ENCODE measurements at places on chromosomes 11 and 22. TPM values are rescaled to one million over a fixed set of nuclear protein-coding genes. Genes with fewer than 3 reads are reported as not detected.

DNA sequence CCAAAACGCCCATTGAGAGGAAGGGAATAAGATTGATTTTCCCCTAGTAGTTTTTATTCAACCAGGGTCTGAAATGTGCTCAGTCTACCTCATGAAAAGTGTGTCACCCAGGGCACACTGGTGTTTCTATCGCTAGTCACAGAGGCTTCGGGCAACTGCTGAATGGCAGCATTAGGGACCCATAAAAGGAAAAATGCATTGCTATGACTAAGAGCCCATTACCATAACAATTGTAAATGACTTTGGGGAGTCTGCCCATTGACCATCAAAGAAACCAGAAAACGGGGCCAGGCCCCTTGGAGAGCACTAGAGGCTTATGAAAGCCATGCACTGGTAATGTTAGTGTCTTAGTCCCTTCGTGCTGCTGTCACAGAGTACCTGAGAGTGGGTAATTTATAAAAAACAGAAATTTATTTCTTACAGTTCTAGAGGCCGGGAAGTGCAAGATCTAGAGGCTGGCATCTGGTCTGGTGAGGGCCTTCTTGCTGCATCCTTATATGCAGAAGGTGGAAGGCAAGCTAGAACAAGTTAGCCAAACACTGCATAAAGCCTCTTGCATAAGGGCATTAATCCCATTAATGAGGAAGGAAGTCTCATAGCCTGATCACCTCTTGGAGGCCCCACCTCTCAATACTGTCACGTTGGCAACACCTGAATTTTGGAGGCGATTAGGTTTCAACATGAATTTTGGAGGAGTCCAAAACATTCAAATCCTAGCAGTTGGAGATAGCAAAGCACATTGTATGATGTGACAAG, 306.7 kb downstream of the ST3GAL4 start:
- peak; percentile 10 for DNase-seq

- no peak for DNase-seq
Observed at GRCh38 chr11:131354251-131354701, 16.1 kb upstream of the NTM start.

DNA sequence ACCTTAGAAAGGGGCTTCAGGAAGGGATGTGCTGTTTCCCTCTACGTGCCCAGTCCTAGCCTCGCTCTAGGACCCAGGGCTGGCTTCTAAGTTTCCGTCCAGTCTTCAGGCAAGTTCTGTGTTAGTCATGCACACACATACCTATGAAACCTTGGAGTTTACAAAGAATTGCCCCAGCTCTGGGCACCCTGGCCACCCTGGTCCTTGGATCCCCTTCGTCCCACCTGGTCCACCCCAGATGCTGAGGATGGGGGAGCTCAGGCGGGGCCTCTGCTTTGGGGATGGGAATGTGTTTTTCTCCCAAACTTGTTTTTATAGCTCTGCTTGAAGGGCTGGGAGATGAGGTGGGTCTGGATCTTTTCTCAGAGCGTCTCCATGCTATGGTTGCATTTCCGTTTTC, 2.2 kb upstream of the TAGLN start:
- no peak for DNase-seq

DNA sequence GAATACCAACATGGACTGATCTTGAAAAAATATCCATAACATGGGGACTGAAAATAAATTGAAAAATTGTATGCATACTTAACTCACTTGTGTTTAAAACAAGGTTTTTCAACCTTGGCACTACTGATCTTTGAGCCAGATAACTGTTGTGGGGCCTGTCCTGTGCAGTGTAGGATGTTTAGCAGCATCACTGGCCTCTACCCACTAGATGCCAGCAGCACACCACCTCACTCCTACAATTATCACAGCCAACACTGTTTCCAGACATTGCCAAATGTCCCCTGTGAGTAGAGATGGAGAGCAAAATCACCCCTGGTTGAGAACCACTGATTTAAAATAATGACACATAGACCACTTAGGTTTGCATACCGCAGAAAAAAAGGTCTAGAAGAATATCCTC, 45.0 kb upstream of the SLC1A2 start:
- no peak for DNase-seq

- no peak for DNase-seq
Observed at GRCh38 chr11:17750013-17750800, 15.6 kb downstream of the KCNC1 start.

The CNTF gene
- total RNA-seq, result 2.7 TPM

- DNase-seq, result no peak
Observed at GRCh38 chr11:45162916-45163879, 16.8 kb downstream of the PRDM11 start.

The HOATZ gene
- not detected for total RNA-seq

DNA sequence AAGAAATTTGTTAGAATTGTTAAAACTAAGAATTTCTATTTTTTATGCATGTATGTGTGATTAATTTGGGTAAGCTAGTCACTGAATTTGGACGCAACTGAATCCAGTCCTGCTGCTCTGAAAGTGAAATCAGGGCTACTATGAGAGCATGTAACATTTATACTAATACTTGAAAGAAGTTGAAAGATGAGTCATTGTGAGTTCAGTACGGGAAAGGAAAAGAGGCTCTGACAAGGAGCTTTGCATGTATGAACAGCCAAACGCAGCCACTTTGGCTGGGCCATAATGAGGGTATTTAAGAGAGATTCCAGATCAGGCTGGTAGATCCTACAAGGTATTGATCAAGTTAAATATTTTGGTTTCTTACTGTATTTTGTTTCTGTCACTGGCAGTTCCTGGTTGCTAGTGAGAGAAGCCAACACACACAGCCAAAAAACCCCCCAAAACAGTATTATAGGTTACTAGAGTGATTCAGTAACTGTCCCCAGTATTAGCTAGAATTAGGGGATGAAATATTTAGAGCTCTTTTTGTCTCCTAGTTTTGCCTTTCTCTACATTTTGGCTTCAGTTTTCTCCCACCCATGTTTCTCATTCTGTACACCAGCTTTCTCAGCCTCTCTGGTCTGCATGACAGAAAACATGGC, 14.1 kb downstream of the AASDHPPT start:
- DNase-seq, result no peak

GRCh38 chr22:38694049-38694448, 6.7 kb downstream of the JOSD1 start:
- DNase-seq, result no peak

DNA sequence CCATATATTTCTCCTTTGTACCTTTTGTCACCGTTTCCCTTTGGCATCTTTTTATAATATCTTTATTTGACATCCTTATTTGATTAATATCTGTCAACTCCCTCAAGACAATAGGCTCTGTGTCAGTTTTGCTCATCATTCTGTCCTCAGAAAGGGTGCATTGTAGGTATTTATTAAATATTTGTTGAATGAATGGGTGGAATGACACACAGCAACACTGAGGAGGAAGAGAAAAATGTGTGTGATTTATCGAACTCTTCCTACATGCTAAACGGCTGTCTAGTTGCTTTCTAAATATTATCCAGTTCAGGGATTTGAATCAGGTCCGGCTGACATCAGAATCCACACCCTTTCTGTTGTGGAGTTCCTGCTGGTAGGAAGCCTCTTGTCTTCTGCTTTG, 98.2 kb downstream of the NAV2 start:
- no peak for DNase-seq

All from occipital lobe (tissue), 3 donors.